CD4-positive, alpha-beta T cell treated with Interleukin-15 for 4 hours (primary cell): ENCODE measurements at places on chromosomes 2 and 18.

- no peak for DNase-seq
Measured at GRCh38 chr2:103402944-103403343, 641.1 kb downstream of the TMEM182 start.

GRCh38 chr2:47607680-47608061 lies 175.3 kb upstream of the MSH6 start:
- DNase-seq: no peak

DNA sequence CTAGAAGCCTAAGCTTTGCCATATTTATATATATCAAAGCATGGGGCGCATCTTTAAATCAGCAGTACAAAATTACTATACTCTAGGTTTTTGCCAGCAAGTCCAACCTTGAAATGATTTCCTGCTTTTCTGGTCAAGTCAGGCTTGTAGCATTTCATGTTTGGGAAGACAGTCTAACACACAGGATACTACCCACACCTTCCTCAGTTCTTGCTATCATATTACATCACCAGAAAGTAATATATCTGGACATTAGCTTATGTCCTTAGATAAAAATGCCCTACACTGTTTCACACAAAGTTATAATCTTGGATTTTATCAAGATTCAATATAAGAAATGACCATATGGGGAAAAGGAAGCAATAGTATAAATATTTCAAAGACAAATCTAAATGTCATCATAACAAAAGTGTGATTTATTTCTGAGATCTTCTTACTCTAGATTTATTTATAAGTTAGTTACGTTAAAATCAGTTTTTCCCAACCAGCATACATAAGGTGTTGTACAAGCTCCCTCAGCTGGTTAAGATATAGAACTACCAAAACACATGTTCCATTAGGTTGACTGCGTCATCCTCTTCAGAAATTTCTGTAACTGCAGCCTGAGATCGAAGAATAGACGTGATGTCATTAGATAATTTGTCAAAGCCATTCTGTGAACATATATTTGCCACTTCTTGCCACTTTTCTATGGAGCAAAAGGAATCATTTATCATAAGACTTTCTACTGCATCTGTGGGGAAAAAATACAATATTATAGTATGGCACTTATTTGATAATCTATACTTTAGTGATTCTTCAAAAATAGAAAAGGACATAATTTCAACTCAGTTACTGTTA lies 56.6 kb downstream of the CLHC1 start:
- DNase-seq: peak; percentile 47

GRCh38 chr18:79274823-79275222 lies 120.9 kb upstream of the NFATC1 start:
- DNase-seq: no peak

- no peak for DNase-seq
Measured at GRCh38 chr2:230680463-230681170, 32.0 kb upstream of the CAB39 start.

DNA sequence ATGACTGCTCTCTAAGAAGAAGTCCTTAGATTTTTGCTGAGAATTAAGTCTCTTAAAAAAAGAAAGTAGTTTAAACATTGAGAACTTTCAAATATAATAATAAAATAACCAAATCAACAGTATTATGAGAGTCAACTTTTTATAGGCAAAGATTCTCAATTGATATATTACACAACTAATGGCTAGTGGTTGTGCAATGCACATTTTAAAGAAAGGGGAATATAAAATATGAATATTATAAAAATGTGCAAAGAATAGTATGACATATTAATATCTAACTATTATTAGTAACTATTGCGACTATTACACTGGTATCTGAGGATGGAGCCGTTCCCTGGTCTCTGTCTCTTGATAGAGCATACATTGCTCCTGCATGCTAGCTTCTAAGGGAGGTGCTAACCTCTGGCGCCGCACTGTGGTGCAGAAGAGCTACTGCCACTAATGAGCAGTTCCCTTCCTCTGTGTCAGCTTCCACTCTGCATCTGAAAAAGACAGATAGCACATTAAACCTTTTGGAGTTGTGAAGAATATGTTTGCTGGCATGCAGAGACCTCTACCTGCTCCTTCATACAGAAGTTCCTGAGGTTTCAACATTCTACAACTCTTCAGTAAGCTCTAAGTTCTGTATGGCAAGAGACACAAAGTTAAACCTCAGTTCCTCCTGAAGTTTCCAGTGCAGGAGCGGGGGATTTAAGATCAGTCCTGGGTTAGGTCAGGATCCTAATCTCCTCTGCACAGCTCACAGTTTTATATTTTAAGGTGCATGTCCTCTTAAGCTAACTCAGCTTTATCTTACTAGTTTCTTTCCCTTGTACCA lies 3.5 kb upstream of the SLC9A2 start:
- peak; percentile 14 for DNase-seq

DNA sequence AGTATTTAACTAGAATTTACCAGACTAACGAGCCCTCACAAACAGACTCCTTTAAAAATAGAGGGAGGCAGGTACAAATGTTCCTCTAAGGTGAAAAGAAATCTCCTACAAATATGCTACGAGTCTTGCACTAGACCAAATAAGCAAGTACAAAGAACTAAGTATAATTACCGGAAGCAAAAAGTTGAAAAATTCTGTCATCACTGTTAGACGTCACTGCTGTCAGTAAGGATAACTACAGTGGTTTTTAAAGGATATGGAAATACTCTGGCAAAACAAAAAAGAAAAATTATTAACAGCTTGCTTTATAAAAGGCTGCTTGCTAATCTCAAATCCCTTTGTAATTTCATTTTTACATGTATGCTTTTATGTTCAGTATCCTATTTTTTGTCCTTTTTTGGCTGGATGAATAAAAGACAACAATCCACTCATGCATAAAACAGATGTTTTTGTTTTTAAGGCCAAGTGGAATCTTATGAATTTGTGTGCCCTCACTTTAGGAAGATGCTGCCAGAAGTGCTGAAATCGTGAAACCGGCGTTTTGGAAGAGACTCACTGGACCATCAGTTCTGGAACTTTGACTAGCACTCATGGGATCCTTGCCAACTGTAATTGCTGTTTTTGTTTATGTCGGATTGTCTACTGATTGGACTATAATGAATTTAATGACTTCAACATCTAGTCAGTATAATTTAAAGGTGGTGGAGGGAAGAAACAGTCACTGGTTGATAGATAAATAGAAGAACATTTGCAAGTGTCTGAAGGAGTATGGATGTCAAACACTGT lies 6.7 kb downstream of the ZNF521 start:
- DNase-seq: no peak

DNA sequence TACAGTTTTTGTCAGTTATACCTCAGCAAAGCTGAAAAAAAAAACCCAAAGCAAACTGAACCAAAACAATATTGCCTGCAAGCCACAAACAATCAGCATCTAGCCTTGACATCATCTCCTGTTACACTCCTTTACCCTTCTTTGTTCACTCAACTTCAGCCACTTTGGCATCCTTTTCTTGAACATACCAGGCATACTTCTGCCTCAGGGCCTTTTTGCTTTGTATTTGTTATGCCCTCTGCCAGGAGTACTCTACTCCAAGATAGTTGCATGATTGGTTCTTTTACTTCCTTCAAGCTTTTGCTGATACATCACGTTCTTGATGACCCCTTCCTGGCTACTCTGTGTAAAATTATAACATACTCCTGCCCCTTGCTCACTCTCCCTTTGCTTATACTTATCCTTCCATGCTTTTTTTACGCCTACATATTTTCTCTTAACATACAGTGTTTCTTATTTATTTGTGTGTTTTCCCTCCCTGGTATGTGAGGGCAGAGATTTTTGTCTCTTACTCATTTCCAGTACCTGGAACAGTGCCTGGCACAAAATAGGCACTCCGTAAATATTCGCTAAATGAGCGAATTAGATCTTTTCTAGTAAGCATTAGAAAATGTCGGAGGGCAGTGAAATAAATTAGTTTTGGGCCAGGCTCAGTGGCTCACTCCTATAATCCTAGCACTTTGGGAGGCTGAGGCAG lies 12.7 kb downstream of the ABI2 start:
- no peak for DNase-seq

DNA sequence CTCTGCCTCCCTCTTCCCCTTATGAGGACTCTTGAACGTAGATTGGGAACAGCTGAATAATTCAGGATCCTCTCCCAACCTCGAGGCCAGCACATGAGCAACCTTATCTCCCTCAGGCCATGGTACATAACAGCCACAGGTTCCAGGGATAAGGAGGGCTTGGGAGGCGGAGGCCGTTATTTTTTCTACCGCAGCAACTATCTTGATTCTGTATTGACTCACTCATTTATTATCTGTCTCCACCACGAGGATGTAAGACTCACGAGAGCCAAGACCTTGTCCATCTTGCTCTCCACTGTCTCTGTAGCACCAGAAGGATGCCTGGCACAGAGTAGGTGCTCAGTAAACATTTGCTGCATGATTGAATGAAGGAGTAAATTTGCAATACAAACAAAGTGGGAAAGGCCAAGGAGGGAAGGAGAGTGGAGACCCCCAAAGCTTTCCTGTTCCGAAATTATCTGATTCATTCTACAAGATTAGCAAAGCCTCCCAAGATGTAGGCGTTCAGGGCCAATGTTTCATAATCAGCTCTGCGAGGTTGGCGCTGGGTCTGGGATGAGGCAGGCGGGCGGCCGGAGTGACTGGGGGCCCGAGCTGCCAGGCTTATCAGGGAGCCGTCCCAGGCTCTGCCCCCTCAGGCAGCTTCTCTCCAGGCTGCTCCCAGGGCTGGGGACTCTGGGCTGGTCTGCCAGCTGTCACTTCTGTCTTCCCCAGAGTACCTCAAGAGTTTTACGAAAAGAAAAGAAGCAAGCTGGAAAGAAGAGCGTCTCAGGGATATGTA lies 31.6 kb downstream of the INPP5D start:
- no peak for DNase-seq

DNA sequence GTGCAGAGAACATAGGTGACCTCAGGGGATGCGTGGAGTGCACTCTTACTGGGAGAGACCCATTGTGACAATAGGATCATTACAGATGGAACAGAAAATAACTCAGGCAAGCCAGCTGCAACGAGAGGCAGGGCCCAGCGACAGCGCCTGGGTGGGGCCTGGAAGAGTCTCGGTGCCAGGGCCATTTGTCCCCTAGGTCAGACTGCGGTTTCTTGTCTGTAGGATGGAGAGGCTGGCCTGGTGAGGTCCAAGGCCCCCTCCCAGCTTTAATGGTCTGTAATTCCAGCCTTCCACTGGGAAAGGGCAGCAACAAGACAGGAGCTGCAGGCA lies 208.6 kb upstream of the APCDD1 start:
- DNase-seq: no peak

DNA sequence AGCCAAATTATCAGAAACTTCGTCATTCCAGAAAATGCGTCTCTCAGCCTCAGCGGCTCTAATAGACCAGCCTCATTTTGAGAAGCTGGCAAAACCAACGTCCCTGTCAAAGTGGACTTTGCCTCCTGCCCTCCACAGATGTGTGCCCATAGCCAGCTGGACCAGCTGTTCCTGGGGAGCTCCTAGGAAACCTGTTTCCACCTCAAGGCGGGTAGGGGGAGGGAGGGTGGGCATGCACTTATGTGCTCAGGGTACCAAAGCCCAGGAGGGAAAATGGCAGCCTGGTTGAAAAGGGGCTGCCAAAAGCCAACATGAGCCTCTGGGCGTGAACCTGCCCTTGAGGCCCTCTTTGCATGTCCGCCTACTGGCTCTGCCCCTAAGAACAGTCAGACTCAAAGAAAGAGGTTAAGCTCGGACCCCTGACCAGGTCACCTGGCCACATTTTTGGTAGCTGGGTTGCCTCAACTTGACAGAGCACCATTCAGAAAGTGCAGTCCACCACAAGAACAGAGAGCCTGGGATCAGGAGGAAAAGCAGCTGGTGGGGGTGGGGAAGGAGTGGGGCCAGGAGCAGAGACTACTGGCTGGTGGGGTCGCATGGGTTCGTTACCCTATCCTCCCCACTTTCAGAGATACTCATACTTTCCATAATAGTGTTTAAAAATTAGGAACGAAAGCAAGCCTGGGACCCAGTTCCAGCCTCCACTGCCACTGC lies 3.5 kb downstream of the PER2 start:
- no peak for DNase-seq

GRCh38 chr2:102796337-102796736 lies 34.5 kb downstream of the TMEM182 start:
- no peak for DNase-seq

GRCh38 chr2:239441261-239442078 lies 40.6 kb upstream of the HDAC4 start:
- DNase-seq: no peak

DNA sequence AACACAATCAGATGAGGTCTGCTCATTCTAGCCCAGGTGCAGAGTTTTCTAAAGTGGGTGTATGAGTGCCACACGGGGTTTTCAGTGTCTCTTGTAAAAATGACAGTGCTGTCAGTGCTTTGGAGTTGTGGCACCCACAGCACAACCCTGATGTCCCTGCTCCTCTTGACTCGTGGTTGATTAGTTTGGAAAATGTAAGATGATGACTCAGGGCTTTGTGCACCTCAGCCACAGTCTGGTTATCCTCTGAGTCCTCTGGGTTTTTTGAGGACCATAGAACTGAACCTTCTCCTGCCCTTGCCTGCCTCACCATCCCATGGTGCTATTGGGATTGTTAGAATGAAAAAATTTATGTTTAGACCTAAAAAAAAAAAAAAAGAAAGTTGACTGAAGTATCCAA lies 105.6 kb downstream of the MYO1B start:
- no peak for DNase-seq

- no peak for DNase-seq
Measured at GRCh38 chr2:124804014-124804940, 779.2 kb downstream of the CNTNAP5 start.

- no peak for DNase-seq
Measured at GRCh38 chr18:58807766-58808165, 56.9 kb upstream of the ZNF532 start.

DNA sequence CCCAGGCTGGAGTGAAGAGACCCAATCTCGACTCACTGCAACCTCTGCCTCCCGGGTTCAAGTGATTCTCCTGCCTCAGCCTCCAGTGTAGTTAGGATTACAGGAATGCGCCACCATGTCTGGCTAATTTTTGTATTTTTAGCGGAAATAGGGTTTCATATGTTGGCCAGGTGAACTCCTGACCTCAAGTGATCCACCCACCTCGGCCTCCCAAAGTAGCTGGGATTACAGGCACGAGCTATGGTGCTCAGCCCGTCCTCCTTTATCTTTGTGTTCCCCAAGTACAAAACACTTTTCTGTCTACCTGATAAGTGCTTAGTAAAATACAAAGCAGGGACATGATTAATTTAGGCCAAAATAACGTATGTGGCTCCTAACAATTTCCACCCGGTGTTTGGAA lies 91.2 kb upstream of the STK17B start:
- DNase-seq: no peak

- DNase-seq: no peak
Measured at GRCh38 chr2:237971661-237972060, 4.8 kb downstream of the UBE2F start.

- DNase-seq: no peak
Measured at GRCh38 chr2:149158957-149159356, 120.5 kb downstream of the LYPD6B start.

- DNase-seq: no peak
Measured at GRCh38 chr2:38190542-38191218, 114.7 kb upstream of the CYP1B1 start.

DNA sequence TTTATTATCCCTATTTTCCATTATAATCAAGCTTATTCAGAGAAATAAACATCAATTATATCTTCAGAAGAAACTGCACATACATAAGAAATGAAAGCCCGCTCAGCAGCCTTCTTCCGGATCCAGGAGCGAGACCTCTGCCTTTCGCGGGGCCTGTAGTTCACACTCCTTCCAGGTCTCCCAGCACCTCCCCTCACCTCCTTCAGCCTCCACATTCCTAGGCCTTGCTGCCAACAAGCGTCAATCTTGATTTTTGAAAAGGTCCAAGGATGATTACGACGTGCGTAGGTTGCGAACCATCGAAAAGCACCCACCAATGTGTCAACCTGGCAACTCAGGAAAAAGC lies 355 bp upstream of the KIDINS220 start:
- DNase-seq: no peak

GRCh38 chr2:206875701-206876100 lies 63.6 kb upstream of the CPO start:
- DNase-seq: no peak
